ENCODE measurements at places on chromosomes 13 and 19. TPM values are rescaled to one million over a fixed set of nuclear protein-coding genes. Genes with fewer than 3 reads are reported as not detected.

DNA sequence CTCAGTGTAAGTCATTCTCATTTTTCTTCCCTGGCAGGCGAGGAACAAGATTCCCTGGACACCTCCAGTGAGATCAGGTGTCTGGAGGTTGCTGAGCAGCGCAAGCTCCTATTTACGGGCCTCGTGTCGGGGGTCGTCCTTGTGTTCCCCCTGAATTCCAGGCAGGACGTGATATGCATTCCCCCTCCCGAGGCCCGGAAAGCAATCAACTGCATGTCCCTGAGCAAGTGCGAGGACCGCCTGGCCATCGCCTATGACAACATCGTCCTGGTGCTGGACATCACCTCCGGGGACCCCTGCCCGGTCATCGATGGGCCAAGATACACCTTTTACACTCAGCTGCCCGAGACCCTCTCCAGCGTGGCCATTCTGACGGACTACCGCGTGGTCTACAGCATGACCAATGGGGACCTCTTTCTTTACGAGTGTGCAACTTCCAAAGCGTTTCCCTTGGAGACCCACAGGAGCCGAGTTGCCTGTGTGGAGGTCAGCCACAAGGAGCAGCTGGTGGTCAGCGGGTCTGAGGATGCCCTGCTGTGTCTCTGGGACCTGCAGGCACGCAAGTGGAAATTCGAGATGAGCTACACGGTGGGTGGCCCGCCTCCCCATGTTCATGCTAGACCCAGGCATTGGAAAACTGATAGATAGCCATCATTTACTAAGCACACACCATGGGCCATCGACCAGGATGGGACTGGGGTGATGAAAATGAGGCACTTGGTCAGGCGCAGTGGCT is 21.5 kb upstream of the SIN3B start:
- no peak for DNase-seq

DNA sequence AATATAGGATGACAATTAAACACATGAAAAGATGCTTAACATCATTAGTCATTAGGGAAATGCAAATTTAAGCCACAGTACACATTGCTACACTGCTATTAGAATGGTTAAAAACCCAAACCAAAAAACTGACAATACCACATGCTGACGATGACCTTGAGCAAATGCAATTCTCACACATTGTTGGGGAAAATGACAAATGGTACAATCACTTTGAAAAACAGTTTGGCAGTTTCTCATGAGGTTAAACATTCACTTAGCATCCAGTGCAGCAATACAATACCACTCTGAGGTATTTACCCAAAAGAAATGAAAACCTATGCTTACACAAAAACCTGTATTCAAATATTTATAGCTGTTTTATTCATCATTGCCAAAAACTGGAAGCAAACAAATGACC is 11.3 kb downstream of the FLT3 start:
- no peak for DNase-seq

DNA sequence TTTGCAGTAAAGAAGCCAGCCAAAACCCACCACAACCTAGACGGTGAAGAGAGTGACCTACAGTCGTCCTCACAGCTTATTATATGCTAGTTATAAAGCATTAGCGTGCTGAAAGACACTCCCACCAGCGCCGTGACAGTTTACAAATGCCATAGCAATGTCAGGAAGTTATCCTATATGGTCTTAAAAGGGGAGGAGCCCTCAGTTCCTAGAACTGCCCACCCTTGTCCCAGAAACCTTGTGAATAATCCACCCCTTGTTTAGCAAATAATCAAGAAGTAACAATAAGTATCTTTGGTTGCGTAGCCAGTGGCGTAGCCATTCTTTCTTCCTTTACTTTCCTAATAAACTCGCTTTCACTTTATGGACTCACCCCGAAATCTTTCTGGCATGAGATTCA is 227.9 kb upstream of the ARGLU1 start:
- DNase-seq: no peak

DNA sequence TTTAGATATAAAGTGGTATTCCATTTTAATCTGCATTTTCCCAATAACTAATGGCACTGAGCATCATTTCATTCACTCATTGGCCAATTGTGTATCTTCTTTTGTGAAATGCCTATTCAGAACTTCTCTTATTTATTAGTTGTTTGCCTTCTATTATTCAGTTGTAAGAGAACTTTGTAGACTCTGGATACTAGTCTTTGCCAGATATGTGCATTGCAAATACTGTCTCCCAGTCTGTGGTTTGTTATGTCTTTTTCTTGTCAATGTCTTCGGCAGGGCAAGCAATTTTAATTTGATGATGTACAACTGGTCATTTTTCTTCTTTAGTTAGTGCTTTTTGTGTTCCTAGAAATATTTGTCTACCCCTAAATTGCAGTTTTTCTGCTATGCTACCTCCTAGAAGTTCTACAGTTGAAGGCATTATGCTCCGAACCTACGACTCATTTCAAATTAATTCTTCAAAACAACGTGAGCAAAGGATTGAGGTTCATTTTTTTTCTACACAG is 115.9 kb downstream of the TSHZ3 start:
- no peak for DNase-seq

Gene DCUN1D2
- 13.9 TPM for total RNA-seq

DNA sequence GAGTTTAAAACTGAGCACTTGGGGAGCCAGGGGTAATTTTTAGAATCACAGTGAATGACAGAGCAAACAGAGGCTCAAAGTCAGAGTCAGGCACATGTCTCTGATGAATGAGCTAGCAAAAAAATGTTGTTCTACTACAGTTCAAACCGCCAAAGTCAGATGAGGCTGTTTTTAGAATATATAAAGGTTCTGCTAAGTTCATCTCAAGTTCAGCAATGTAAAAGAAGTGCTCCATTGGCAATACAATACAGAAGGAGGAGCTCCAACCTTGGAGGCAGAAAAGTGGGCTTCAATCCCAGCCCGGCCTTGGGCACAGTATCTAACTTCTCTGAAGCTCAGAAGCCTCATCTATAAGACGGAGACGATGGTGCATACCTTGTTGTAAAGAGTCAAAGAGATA is 70.1 kb upstream of the IPO5 start:
- DNase-seq: no peak

GRCh38 chr19:23116802-23117571 is at the start of gene ZNF730:
ZNF730 (plus strand) TSS chr19:23117025; CDS start chr19:23117174, 149 bp downstream.
- peak; percentile 48 for DNase-seq

DNA sequence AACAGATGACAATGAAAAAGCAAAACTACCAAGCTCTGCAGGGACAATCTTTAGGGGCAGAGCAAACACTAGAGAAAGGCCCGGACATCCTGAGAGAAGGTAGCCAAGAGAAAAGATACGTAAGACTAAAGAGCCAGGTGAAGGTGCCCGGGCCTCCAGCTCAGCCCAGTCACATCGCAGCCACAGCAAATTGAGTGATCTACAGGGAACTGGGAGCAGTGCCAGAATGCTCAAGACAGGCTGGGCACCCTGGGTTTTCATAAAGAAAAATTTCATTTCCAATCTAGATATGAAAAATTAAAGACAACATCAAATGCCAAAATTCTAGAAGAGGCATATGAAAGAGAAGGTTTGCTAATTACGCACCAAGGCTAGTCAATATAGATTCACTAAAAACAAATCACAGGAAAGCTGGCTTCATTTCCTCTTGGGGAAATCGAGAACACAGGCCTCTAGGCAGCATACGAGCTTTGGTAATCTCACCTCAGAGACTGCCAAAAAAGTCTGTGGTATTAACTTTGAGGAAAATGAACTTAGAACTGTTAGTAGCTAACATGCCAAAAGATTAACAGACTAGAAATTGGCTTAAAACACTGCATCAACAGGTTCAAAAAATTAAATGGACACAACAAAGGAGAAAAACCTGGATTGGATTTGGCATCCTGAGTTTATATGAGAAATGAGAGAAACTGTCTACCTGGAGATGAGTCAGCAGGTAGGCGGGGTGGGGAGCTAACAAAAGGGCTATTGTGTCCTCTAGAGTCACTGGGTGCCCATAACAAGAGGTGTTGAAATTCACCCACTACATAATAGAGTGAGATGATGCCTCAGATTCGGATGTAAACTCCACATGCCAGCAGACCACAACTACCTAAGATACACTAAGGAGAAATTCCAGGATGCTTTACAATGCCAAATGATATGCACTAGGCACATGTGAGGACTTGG is 6.6 kb downstream of the ANKRD10 start:
- no peak for DNase-seq

DNA sequence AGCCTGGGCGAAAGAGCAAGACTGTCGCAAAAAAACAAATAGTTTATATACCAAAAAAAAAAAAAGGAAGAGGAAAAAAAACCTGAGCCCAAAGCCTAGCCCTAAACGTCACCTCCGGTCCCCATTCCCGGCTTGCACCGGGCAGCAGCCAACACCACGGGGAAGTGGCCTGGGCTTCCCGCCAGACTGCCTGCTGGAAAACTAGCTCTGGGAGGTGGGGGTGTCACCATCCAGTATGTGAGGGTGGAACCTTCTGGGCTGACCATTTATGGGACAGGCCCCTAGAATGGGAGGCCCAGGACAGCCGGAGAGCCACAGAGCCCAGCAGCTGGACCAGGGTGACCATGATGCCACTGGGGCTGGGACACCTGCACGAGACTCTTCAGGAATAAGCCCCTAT is 37.3 kb downstream of the IL12RB1 start:
- DNase-seq: no peak

- no peak for DNase-seq
Observed at GRCh38 chr19:35459414-35460082, 11.5 kb downstream of the FFAR2 start.

DNA sequence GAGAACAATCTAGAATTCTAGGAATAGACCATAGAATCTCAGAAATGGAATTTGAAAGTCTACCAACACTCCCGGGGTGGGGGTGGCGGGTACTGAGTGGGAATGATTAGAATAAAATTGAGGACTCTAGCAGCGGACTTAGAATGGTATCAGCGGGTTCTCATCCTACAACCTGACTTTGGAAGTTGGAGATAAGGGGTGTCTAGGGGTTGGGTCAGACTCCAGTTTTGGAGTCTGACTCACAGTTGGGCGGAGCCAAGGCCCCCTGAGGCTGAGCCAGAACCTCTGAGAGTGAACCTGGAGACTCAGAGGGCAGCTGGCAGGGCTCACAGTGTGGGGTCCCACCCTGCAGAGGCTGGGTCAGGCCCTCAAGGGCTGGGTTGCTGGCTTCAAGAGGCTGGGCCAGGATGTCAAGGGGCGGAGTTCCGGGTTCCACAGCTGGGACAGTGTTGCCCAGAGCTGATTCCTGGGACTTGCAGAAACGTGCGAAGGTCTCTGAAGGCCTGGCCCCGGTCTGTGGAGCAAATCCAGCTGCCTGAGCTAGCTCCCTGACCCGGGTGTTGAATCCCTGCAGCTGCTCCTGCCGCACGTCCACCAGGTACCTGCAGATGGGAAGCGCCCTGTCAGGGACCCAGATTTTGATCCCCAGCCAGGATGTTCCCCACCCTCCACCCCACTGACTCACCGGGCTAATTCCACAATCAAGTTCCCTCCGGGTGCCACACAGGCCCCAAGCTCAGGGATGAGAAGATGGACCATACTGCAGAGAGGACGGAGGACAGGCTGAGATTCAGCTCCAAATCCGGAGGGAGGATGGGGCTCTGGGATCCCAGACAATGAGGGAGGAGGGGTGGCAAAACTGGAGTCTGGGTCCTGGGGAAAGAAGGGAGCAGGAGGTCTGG is 1.6 kb upstream of the TNNI3 start:
- no peak for DNase-seq

DNA sequence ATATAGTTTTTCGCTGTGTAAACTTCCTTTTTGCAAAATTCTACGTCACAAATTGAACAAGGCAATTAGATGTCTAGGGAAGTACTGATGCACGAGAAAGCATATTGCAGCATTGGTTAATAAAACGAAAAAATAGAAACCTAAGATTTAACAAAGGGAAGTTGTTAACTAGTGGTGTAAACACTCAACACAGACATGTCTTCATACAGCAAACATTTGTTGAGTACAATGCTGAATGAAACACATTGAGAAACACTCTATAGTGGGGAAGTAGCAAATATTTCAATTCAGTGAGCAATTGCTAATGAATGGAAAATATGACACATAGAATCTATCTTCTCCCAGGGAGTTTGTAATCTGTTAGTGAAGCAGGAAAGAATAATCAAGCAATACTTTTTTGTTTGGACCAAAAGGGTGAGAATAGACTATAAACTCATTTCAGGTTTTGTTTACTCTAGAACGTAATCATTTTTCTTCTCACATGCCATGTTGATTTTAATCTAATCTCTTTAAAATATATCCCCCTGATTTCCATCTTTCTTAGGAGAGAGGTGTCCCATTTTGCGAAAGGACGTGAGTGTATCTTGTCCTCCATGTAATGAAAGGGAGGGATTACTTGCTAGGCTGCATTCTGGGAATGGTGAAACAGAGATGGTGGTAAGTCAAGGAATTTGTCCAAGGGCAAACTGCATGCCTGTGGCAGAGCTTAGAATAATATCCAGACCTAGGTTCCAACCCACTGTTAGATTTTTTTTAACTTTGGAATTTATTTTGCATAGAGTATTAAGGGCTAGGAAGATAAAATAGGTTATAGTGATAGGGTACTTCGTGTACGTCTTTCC is 1.7 kb upstream of the ANKRD10 start:
- no peak for DNase-seq

DNA sequence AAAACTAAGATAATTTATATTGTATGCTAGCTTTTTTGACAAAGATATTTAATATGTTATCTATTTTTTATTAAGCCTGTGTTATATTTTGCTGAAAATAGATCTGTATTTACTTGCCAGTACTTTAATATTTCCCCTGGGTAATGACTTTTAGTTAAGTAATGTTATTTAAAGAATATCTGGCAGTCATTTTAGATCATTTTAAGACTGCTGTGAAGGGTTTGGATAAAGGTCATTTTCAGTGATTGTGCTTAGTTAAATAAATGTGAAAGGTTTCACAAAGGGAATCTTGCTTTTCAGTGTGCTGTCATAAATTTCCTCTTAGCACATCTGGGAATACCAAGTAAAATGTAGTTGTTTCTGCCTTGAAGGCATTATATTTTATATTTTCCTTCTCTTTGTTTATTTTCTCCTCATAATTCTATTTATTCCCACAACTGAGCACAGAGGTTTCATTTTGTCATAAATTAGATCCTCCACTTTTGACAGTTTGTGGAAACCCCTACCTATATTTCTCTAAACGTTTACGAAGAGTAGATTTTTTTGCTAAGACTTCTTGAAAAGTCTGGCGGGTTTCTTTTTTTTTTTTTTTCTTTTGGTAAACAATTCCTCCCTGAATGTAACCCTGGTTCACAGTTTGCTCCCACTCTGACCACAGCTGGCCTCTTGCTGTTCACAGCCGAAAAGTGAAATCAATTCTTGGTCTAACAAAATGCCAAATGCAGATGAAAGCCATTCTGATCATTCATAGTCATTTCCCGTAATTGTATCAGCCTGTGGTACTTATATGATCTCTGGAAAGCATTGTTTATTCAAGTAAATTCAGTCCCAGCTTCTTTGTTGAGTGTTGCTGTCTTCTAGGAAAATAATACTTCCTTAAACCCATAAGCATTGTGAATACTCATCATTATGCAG is 87.8 kb downstream of the MAB21L1 start:
- DNase-seq: no peak

- DNase-seq: no peak
Observed at GRCh38 chr19:49579947-49580263, 451 bp downstream of the NOSIP start.

Gene TEX101
- not detected for total RNA-seq

Gene SPIB
- 1.6 TPM for total RNA-seq

GRCh38 chr19:46390866-46391265 is 22.5 kb downstream of the CCDC8 start:
- DNase-seq: no peak

All from activated naive CD8-positive, alpha-beta T cell treated with anti-CD3 and anti-CD28 coated beads for 36 hours (primary cell).